Bronchial epithelial cell (primary cell): ENCODE measurements at places on chromosomes 5 and 9. TPM values are rescaled to one million over a fixed set of nuclear protein-coding genes. Genes with fewer than 3 reads are reported as not detected.

Gene BTNL9
- total RNA-seq = 0.13 TPM in 1 of 2 replicates, not detected in the other

Gene DRD1
- total RNA-seq = not detected in 2 replicates

Gene NR5A1
- total RNA-seq = not detected in 2 replicates

Gene CCDC183
- under 0.01 and 0.38 TPM in 2 replicates for total RNA-seq

Gene PLPP7
- total RNA-seq = not detected in 2 replicates

Gene CEP78
- total RNA-seq = 5.9 and 7.4 TPM in 2 replicates

Gene GNG10
- 39.0 and 78.7 TPM in 2 replicates for total RNA-seq

Gene CDX1
- not detected in 2 replicates for total RNA-seq
